ENCODE measurements at places on chromosomes 2 and 18.

DNA sequence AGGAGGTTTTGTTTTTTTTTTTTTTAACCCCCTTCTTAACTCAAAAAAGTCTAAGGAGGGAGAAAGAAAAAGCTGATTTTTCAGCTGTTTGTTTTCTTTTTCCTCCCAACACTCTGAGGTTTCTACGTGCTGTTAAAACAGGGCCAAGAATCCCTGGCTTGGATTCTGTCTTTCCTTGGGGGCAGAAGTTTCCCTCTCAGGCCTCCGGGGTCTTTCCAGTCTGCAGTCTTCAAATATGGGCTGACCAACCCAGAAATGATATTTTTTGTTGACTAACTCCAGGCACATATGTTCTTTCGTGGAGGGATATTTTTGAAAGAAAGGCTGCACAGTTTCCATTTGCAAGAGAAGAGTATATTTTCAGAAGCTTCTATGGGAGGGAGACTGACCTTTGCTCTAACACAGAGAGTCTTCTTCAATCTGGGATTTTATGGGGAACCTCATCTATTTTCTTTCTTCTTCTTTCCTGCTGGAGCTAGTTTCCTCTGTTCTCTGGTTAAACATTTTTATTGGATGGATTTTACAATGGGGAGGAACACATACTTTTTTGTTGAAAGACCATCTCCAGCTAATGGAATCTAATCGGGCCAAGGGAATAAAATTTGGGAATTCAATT is 93.3 kb upstream of the SPRED2 start:
- DNase-seq, result no peak

DNA sequence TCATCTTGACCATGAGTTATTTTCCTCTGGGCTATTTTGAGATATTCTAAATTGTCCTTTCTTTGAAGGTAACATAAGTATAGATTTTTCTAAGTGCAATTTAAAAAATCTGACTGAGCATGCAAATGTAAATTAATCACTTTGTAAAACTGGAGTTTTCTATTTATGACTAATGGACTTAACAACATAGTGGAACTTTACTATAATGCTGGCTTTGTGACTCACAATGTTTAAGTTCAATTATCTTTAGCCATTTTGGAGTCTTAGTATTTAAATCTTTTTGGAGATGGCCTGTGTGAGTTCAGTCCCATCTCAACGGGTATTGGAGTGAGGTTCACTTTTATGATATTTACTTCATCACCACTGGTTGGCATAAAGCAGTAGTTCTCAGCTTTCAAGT is 35.2 kb upstream of the NOSTRIN start:
- no peak for DNase-seq

- no peak for DNase-seq
These were observed 92.6 kb downstream of the LYPD6 start for GRCh38 chr2:149422991-149423338.

- no peak for DNase-seq
These were observed 7.4 kb upstream of the CCNYL1 start for GRCh38 chr2:207704078-207704477.

DNA sequence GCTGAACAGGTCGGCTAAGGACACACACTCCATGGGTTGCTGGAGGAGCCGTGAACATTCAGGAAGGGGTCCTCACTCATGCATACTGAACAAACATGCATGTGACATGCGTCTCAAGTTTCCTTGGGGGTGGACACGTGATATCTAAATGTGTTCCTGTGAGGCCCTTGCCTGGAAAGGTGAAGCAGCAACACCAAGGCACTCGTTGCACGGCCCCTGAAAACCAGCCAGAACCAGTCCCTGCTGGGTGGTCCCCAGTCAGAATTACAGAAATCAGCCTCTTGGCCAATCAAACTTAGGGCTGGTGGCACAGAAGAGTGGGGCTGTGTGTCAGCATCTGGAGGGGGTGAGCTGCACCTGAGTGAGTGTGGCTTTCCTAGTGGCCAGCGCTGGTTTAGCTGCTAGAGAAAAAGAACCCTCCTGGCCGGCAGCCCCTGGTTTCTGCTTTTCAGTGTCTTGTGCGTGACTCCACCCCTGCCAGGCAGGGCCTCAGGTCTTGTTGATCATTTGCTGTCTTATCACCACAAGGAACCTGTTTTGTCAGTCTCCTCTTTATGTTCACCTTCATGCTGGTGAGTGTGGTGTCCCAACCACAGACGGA is 3.2 kb upstream of the AQP12B start:
- DNase-seq, result no peak

GRCh38 chr18:49011291-49011746 is 60.6 kb upstream of the SMAD7 start:
- no peak for DNase-seq

GRCh38 chr2:240626531-240627300 is 1.4 kb downstream of the GPR35 start:
- no peak for DNase-seq

DNA sequence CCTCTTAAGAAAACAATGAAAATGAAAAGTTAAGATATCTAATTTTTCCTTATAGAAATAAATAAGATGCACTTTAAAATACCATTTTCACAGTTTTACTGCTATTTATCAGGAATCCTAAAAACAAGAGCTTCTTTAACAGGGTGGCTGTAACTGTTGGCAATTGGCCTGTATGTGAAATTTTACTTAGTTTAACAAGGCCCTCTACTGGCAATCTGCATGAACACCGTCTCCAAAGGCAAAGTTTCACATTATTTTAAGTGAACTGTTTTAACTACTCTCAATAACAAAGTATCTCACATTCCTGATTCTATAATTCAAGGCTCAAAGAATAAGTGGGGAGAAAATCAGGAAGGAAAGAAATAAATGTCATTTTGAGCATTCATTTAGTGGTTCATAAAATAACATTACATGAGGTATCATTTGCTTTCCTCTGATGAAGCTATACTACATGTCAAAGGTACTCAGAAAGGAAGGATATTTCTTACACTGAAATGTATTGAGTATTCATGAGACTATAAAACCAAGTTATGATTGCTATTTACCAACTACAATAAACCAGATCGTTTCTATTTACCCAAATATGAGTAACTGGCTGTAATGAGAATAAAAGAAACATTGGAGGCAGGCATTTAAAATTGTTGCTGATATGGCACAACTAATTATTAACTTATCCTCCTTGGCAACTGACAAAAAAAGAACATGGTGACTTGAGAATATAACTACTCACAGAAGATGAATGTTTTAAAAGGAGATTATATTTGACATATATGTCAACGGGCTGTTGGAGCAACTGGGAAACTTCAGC is 7.0 kb downstream of the NCKAP5 start:
- no peak for DNase-seq

Data from stimulated activated CD4-positive, alpha-beta T cell treated with anti-CD3 and anti-CD28 coated beads, Interleukin-2, amount 100 ng/mL, for 48 hours (primary cell).